ENCODE measurements at places on chromosomes 1 and 21. TPM values are rescaled to one million over a fixed set of nuclear protein-coding genes. Genes with fewer than 3 reads are reported as not detected.

Gene SYCP1
- total RNA-seq: not detected

Gene YOD1
- 8.0 TPM for total RNA-seq

Gene DAP3
- 156 TPM for total RNA-seq

Gene MSH4
- 0.41 TPM for total RNA-seq

Gene SLAMF9
- not detected for total RNA-seq

Gene NTRK1
- 13.8 TPM for total RNA-seq

Gene CNR2
- total RNA-seq: 0.05 TPM

Gene AZIN2
- 5.1 TPM for total RNA-seq

Gene E2F2
- 72.5 TPM for total RNA-seq

Gene RAD54L
- total RNA-seq: 33.3 TPM

Gene LGALS8
- total RNA-seq: 113 TPM

Gene TRIM17
- 1.8 TPM for total RNA-seq

Gene AMY1C
- not detected for total RNA-seq

Gene MYBPH
- not detected for total RNA-seq

Gene CCDC185
- not detected for total RNA-seq

Gene PLA2G2D
- total RNA-seq: not detected

Gene HLX
- total RNA-seq: 6.0 TPM

Gene SMCP
- total RNA-seq: not detected

Gene PLA2G2A
- total RNA-seq: not detected

Gene SELENBP1
- not detected for total RNA-seq

Gene CIART
- total RNA-seq: 1.1 TPM

Gene LHX8
- total RNA-seq: not detected

All from T-helper 1 cell treated with Interleukin-12 subunit alpha and Interleukin-12 subunit beta and Interleukin-4 antibody, amounts not matched to agents 30 ng/mL and 1 ng/mL, for 36 hours (primary cell).